Activated CD8-positive, alpha-beta memory T cell treated with anti-CD3 and anti-CD28 coated beads for 1 hour (primary cell): ENCODE measurements at places on chromosomes 3 and 15.

DNA sequence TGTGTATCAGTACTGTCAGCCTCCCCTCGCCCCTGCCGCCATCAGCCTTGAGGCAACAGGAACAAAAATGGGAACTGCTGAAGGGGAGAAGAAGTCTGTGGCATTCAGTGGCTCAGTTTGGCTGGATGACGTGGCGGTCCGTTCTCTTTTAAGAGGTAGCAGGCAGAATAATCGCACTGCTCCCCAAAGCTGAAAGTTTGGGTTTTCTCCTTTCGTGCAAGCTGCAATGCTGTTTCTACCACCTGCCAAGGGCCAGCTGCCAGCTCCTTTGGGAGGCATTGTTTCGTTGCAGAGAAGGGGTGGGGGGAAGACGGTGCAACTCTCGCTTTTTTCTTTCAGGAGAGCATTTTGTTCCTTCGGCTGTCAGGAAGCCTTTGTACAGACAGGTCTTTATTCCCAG lies 369.6 kb upstream of the RORA start:
- no peak for DNase-seq

DNA sequence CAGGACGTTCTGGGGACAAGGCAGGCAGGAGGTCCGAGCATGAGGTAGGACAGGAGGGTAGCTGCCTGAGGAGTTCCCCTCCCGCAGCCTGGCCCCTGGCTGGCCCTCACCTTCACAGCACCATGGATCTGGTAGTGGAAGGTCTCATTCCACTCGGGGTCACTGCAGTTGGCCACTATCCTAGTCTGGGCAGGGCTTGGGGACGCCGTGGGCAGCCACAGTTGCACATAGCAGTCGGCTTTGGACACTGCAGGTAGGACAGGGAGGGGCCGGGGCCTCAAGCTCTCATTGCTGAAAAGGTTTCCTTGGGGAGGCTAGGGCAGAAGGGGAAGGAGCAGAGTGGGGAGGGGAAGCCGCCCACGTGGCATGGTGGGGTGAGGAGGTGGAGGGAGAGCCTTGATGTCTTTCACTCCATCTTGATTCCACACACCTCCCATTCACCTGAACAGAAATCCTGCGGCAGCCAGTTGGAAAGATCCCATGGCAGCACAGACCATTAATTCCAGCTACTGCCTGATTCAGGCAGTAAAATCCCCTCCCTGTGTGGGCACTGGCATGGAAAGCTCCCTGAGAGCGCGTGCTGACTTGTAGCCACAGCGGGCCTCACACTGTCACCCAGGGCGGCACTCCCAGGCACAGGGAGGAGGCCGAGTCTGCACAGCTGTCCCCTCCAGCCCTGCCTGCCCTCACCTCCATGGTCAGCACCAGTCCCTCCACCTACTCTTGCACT lies 2.1 kb downstream of the PLA2G4F start:
- DNase-seq: no peak

GRCh38 chr3:131386429-131387165 lies 5.0 kb downstream of the NUDT16 start:
- DNase-seq: no peak

DNA sequence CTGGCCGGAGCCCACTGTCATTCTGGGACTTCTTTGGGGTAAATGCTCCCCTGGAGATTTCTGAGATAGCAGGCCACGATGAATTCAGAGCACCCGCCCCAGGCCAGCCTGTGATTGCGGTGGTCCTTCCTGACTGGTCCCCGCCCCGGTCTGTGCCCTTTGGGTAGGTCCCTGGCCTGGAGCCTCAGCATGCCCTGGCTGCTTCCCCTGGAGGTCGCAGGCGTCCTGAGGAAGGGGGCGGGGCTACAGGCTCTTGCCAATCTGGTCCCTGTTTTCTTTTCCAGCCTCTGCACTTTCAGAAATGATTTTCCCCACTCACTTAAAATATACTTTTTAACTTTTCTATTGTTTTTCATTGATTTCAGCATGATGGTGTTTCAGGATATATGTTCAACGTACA lies 250.2 kb upstream of the ATP10A start:
- DNase-seq: no peak

GRCh38 chr3:131233900-131234668 lies 147.5 kb upstream of the NUDT16 start:
- no peak for DNase-seq

- DNase-seq: no peak
Observed at GRCh38 chr15:27668471-27669220, 430.5 kb downstream of the OCA2 start.

- no peak for DNase-seq
Observed at GRCh38 chr15:70690491-70691276, 72.7 kb downstream of the UACA start.

- DNase-seq: no peak
Observed at GRCh38 chr15:83100097-83100646, 7.3 kb upstream of the TM6SF1 start.

DNA sequence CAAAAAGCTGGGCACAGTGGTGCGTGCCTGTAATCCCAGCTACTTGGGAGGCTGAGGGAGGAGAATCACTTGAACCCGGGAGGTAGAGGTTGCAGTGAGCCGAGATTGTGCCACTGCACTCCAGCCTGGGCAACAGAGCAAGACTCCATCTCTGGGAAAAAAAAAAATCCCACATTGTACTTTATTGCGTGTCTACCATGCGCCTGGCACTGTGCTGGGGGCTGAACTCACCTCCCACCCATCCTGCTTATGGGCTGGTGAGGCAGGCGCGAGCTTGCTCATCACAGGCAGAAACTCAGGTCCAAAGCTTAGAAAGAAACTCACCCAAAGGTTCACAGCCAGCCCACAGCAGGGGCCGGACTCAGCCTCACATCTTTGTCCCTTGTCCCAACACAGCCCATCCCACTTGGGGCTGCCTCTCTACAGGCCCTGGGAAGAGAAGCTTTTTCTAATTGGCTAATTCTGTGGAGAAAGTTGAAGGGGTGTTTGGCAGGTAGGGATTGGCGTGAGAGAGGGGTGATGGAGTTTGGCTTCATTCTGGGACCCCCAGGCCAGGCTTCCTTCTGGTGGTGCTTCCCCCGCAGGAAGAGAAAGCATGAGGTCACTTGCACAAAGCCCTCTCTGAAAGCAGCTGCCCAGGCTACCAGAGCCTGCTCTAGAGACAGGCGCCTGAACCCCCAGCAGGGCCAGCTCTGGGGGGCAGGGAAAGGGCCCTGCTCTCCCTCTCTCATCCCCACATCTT lies 122.6 kb upstream of the SMAD3 start:
- DNase-seq: no peak

- no peak for DNase-seq
Observed at GRCh38 chr3:144586382-144586781, 614.8 kb downstream of the DIPK2A start.
